Neural cell (in vitro differentiated cells): ENCODE measurements at places on chromosomes 3 and 15. TPM values are rescaled to one million over a fixed set of nuclear protein-coding genes. Genes with fewer than 3 reads are reported as not detected.

Gene SELENOK
- 113 and 136 TPM in 2 replicates for polyA plus RNA-seq

Gene APOD
- polyA plus RNA-seq: not detected in 2 replicates

Gene ABI3BP
- 0.10 TPM in 1 of 2 replicates, not detected in the other for polyA plus RNA-seq

Gene RTP4
- polyA plus RNA-seq: not detected in 2 replicates

Gene SKIC8
- 160 and 170 TPM in 2 replicates for polyA plus RNA-seq
